ENCODE measurements at places on chromosomes 3 and 15. TPM values are rescaled to one million over a fixed set of nuclear protein-coding genes. Genes with fewer than 3 reads are reported as not detected.

The CCR9 gene
- total RNA-seq: not detected

The CX3CR1 gene
- 0.51 TPM for total RNA-seq

The LYSMD4 gene
- total RNA-seq: 18.1 TPM

The CPNE4 gene
- not detected for total RNA-seq

The EIF4A2 gene
- 559 TPM for total RNA-seq

GRCh38 chr15:91136386-91136923 is 36.4 kb downstream of the SV2B start:
- DNase-seq: no peak

GRCh38 chr3:20319551-20319950 is 133.5 kb upstream of the SGO1 start:
- no peak for DNase-seq

- DNase-seq: no peak
Observed at GRCh38 chr15:96889734-96890480, 559.4 kb downstream of the NR2F2 start.

DNA sequence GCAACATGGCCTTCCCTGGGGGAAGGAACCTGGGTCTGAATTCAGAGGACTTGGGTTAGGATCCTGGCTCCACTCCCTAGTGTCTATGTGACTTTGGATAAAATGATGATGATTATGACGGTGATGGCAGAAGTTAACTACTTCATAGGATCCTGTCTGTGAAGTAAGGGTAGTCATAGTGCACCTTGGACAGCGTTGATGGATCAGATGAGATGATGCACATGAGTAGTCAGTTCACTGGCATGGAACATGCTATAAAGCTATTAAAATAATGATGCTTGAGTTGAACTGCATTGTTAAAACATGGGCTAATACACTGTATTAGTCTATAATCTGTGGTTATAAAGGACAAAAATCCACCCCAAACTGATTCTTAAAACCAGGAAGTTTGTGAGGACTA is 62.0 kb downstream of the EEFSEC start:
- DNase-seq: no peak

GRCh38 chr15:35933531-35933930 is 387.6 kb upstream of the DPH6 start:
- no peak for DNase-seq

- no peak for DNase-seq
Observed at GRCh38 chr3:35666888-35667287, 27.6 kb downstream of the ARPP21 start.

GRCh38 chr3:43405888-43406642 is 119.7 kb downstream of the SNRK start:
- no peak for DNase-seq

DNA sequence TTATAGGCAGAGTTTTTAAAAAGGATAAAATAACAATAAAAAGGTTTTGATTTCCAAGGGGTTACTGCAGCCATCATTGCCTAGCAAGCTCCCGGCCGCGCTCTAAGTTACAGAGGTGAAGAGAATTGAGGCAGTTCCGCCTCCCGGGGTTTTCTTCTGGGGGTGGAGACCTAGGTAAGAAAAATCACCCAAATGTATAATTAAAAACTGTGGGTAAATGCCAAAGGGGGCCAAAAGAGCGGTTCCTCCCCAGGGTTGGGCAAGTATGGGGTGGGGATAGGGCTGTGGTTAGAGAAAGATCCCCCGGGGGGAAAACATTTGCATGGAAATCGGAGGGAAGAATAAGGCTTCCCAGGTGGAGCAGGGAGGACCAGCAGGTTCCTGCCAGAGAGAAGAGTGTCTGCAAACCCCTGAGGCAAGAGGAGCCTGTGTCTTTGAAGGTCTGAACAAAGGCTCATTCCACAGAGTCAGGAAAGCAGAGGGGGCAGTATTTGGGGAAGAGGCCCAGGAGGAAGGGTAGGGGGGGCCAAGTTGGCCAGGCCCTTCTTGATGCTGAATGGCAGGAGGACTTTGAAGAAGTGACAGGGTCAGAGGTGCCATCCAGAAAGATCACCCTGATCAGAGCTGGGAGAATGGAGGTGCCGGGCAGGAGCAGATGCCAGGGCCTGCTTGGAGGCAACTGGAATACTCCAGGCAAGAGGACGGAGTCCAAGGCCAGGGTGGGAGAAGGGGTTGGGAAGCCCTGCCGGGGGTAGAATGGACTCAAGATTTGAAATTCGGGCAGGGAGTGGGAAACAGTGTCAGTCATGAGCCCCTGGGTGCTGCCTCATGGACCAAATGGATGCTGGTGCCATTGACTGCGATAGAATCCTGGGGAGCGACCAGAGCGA is 152.9 kb upstream of the RGMA start:
- no peak for DNase-seq

- no peak for DNase-seq
Observed at GRCh38 chr15:100043068-100043641, 298.6 kb downstream of the ADAMTS17 start.

DNA sequence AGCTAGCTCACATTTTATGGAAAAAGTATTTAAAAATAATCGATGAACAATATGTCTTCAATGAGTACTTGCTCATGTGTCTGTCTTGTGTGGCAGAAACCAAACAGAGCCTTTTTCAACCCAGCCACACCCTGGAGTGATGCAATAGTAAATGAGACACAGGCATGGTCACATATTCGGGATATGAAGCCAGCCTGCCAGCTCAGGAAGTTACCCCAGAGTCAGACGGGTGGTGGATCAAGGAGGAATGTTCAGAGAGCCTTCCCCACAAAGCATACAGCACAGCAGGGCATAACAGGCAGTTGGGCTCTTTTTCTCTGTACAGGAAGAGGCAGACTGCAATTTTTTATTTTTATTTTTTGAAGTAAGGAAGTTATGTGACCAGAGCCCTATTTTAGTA is 27.3 kb downstream of the LARP6 start:
- peak; percentile 34 for DNase-seq
